ENCODE measurements at places on chromosomes 5 and 9. TPM values are rescaled to one million over a fixed set of nuclear protein-coding genes. Genes with fewer than 3 reads are reported as not detected.

ST6GALNAC4 gene
- total RNA-seq = 26.9 TPM

ADRB2 gene
- 42.1 TPM for total RNA-seq

SHOC1 gene
- total RNA-seq = not detected

SREK1 gene
- 43.1 TPM for total RNA-seq

ADGRD2 gene
- total RNA-seq = not detected

GRCh38 chr5:77937015-77937908, 161.1 kb upstream of the TBCA start:
- H3K4me3 ChIP-seq = no peak overlapping the region
- no peaks in the 10 kb centered on the region for H3K27me3 ChIP-seq
- H3K36me3 ChIP-seq = no peaks in the 10 kb centered on the region
- DNase-seq = no peak

- no peak overlapping the region for H3K4me3 ChIP-seq
- H3K36me3 ChIP-seq = no peaks in the 10 kb centered on the region
- no peaks in the 10 kb centered on the region for H3K27me3 ChIP-seq
- H3K27ac ChIP-seq = no peak overlapping the region
- DNase-seq = no peak
- peaks cover 41% of the 10 kb centered on the region for H3K4me1 ChIP-seq
Observed at GRCh38 chr5:56674441-56674840, 140.9 kb upstream of the MAP3K1 start.

DNA sequence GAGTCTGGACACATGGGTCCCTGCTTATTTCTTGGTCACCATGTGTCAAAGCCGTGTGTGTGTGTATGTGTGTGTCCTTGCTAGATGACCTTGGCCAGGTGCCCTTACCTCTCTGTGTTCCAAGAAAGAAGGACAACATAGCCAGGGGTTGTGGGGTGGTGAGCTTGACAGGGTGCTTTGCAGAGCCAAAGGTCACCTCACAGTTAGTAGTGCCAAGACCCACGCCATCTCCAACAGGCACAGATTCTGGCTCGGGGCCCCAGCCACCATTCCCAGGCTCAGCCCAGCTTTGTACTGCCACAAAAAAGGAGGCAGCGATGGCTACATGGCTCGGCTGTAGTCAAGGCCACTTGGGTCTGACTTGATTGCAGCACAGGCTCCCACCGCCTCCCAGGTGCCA, 39.5 kb downstream of the CXXC5 start:
- no peak overlapping the region for H3K4me3 ChIP-seq
- H3K4me1 ChIP-seq = no peaks in the 10 kb centered on the region
- no peak overlapping the region for H3K27ac ChIP-seq
- H3K27me3 ChIP-seq = no peaks in the 10 kb centered on the region
- DNase-seq = no peak

DNA sequence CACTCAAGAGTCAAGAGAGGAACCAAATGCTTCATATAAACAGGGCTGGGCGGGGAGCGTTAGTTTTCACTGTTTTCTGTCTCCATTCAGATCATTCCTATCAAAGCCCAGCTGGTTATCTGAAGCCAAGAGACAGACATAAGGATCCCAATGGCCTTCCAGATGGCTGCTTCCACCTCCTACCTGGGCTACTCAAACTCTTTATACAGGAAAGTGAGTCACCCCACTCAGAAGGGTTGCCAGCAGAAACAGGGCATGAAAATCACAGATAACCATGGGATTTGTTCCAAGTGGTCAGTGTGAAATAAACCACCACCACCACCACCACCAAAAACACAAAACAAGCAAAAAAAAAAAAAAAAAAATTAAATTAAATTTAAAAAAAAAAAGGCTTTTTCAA, 5.5 kb downstream of the PRSS3 start:
- peak; percentile 58 for DNase-seq
- H3K36me3 ChIP-seq = peaks cover 26% of the 10 kb centered on the region
- H3K27me3 ChIP-seq = no peaks in the 10 kb centered on the region
- H3K4me1 ChIP-seq = peaks cover 11% of the 10 kb centered on the region

DNA sequence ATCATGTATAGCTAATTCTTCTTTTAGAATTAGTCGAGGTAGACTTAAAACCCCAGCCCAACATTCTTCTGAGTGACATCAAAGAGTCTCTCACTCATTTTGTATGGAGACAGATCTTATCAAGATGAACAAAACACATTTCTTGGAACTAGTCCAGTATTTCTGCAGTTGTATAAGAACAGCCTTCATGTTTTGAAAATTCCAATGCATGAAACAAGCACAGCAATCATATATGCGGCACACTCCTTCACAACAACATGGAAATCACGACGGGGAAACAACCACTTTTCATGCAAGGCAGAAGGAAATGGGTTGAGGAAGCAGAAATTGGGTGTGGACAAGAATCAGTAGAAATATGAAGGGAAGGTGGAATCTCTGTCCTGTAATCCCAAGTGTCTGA, 113.8 kb downstream of the PLK2 start:
- H3K4me3 ChIP-seq = no peak overlapping the region
- no peaks in the 10 kb centered on the region for H3K4me1 ChIP-seq
- H3K36me3 ChIP-seq = no peaks in the 10 kb centered on the region
- no peak overlapping the region for H3K27ac ChIP-seq
- H3K27me3 ChIP-seq = no peaks in the 10 kb centered on the region
- no peak for DNase-seq

DNA sequence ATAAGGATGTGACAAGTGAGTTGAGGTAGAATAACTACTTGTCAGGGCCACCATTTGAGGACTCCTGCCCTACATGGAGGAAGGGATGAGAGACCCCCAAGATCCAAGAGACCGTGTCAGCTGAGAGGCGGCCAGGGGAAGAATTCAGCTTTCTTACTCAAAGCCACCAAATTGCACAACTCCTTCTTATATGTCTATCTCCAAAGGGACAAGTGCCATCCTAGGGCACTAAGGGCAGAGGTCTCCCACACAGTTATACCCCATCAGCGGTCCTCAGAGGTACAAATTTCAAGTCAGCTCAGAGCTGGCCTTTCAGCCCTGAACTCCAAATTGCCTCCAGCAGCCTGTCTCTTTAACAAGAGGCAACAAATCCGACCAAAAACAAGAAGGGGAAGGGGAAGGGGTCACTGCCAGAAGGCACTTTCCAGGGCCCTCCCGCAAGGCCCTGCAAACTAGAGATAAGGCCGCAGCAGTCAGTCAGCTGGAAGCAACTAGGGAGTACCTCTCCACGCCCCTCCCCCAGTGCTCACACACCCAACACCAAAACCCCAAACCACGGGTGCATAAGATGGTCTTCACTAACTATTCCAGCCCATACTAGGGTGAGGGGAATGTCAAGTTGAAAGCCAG, 6.1 kb upstream of the STOML2 start:
- H3K4me1 ChIP-seq = peaks cover 30% of the 10 kb centered on the region
- no peak overlapping the region for H3K27ac ChIP-seq
- no peaks in the 10 kb centered on the region for H3K36me3 ChIP-seq
- no peak for DNase-seq
- H3K4me3 ChIP-seq = no peak overlapping the region
- no peaks in the 10 kb centered on the region for H3K27me3 ChIP-seq

DNA sequence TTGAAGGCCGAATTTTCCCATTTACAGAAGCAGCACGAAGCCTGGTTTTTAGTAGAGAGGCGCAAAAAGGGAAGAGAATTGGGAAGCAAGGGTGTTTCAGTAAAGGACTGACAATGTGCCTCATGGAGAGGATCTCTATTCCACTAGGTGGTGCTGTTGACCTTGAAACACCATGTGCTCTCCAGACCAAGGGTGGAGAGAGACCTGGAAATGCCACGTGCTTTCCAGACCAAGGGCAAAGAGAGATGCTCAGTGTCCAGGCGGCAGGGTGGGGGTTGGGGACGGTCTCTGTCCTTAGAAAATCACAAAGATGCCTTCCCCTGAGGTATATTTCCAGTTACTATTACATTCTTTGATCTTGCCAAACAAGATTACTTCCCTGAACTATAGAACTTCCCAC, 425.3 kb downstream of the CSNK1G3 start:
- H3K4me3 ChIP-seq = no peak overlapping the region
- no peaks in the 10 kb centered on the region for H3K27me3 ChIP-seq
- DNase-seq = peak; percentile 72
- no peaks in the 10 kb centered on the region for H3K36me3 ChIP-seq

Measured in PC-3 (cell line).